Activated T-helper 2 cell treated with anti-CD3 and anti-CD28 coated beads, Interferon-gamma antibody, Interleukin-2, Interleukin-4, amounts not matched to agents 10 μg/mL and 5 μg/mL and 100 μg/mL, durations not matched to agents 14 hours and 24 hours and 36 hours (primary cell): ENCODE measurements at places on chromosomes 2 and 18.
A peak's percentile ranks its signal among the peaks of the same experiment; 100 is the strongest.

DNA sequence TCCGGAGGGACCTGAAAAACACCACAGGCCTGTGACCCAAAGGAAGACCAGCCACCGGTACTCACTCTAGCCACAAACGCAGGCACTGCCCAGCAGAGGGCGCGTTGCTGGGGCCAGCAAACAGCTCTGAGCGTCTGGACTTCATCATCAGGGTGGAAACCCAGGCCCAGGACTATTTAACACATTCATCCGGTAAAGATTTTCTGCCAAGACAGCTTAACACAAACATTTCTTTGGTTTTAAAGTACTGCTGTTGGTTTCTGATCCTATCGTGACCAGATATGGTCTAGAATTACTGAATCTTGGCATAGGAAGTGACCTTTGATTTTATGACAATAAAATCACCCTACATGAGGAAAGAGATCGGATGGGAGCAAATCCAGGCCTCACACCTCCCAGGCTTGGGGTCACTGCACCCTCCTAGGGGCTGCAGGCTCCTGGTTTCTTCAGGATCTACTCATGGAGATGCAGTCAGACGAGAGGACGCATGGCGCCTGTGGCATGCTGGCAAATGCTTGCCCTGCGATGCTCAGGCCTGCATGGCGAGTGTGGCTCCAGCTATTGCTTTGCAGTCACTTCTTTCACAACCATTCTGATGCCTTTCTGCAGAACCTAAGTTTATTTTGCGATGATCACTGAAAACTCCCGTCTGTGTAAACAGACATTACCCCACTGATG is 130.4 kb downstream of the COL4A4 start:
- H3K36me3 ChIP-seq = no peaks in the 10 kb centered on the region
- no peak overlapping the region for H3K4me3 ChIP-seq
- H3K4me1 ChIP-seq = no peaks in the 10 kb centered on the region
- DNase-seq = peak; percentile 10
- no peak overlapping the region for H3K27ac ChIP-seq
- H3K27me3 ChIP-seq = peaks cover 2% of the 10 kb centered on the region

- no peak overlapping the region for H3K27ac ChIP-seq
- no peaks in the 10 kb centered on the region for H3K27me3 ChIP-seq
- no peak for DNase-seq
- no peaks in the 10 kb centered on the region for H3K4me1 ChIP-seq
These were observed 21.2 kb downstream of the MRPL33 start for GRCh38 chr2:27792759-27793158.

- peak overlapping the region; percentile 96 for H3K27ac ChIP-seq
- no peaks in the 10 kb centered on the region for H3K27me3 ChIP-seq
- H3K36me3 ChIP-seq = peaks cover 20% of the 10 kb centered on the region
These were observed 1.3 kb downstream of the IFIH1 start for GRCh38 chr2:162317058-162317742.

DNA sequence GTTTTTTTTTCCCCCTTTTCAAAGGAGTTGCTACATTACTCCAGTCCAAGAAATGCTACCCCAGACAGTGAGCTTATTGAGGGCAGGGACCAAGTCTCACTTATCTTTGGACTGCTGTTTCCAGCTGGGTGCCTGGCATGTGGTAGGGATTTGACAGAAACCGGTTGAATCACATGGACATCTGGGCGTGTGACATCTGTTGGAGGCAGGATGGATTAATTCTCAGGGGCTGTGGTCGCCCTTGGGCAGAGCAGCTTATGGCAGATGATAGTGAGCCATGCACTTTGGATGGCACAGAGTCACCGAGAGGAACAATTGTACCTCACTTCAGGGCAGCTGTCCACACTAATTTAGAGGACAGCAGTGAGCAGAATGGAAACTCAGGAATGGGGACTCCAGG is 254.6 kb upstream of the ID2 start:
- DNase-seq = no peak
- no peak overlapping the region for H3K27ac ChIP-seq
- peaks cover 28% of the 10 kb centered on the region for H3K4me1 ChIP-seq
- peaks cover 3% of the 10 kb centered on the region for H3K36me3 ChIP-seq
